Lung (tissue), 17 donors: ENCODE measurements at places on chromosomes 3 and 15.

DNA sequence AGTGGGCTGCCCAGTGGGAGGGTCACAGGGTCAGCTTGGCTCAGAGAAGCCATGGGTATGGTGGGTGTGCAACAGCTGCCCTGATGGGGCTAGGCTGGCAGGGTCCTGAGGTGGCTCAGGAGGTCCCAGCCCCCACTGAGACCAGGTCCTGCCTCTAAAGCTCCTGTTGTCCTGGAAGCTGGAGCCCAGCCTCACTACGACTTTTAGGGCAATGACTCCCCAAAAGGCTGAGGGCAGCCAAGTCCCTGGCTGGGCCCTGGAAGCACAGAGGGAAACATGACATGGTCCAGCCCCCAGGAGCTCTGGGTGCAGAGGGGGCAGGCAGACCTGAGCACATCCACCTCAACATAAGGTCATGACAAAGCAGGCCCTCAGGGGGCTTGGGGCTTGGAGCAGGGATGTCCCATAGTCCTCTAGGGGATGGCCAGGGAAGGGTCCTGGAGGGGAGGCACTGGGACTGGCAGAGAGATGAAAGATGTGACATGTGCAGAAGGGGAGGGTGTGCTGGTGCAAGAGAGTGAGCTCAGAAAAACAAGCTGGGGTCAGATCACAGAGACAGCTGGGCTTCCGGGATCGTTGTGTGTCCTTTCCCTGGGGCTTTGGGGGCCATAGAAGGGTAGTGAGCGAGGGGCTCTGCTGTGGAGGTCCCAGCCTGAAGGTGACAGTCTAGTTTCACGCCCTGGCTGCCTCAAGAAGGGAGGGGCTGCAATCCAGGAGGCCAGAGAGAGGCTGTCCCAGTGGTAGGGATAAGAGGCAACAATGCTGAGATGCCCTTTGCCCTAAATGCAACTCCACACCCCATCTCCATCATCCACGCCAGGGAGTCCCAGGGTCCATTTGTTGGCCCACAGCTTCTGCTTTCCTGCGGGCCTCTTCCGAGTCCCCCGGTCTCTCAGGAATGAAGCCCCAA lies 639 bp upstream of the ITIH3 start:
- H3K36me3 ChIP-seq = no peaks in the 10 kb centered on the region
- no peaks in the 10 kb centered on the region for H3K4me1 ChIP-seq
- no peak overlapping the region for H3K4me3 ChIP-seq
- H3K27me3 ChIP-seq = no peaks in the 10 kb centered on the region

DNA sequence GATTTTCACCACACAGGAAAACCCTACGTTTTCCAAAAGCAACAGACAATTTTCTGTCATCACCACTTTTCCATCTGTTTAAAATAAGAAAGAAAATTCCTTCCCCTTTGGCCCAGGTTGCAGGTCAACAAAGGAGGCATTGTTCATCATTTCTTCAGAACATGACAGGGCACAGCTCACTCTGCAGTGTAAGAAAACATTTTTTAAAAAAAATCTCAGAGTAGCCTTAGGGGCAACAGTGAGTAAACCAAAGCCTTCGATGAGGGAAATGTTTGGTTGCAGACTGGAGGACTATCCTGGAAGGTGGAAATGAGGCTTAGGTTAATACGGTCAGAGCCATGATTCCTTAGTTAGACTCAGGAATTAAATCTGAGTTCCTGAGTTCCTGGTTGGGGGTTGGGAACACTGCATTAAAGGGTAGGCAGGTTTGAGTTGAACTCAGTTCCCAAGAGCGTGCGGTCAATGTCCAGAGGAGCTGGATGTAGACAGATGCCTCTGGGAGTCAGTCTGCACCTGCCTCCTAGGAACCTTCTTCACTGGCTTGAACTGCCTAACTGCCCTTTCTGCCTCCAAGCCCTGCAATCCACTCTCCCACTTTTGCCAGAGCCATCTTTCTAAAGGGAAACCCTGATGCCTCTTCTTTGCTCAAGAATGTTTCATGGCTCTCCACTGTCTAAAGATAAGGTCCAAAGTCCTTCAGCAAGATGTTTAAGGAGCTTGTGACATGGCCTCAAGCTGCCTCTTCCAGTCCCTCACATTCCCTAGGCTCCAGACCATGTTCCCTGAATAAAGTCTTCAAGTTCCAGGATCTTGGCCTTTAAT lies 3.3 kb upstream of the HES1 start:
- H3K27me3 ChIP-seq = no peaks in the 10 kb centered on the region
- H3K36me3 ChIP-seq = no peaks in the 10 kb centered on the region
- H3K4me1 ChIP-seq = peaks cover 46% of the 10 kb centered on the region
- H3K27ac ChIP-seq = no peak overlapping the region
- no peak overlapping the region for H3K4me3 ChIP-seq

DNA sequence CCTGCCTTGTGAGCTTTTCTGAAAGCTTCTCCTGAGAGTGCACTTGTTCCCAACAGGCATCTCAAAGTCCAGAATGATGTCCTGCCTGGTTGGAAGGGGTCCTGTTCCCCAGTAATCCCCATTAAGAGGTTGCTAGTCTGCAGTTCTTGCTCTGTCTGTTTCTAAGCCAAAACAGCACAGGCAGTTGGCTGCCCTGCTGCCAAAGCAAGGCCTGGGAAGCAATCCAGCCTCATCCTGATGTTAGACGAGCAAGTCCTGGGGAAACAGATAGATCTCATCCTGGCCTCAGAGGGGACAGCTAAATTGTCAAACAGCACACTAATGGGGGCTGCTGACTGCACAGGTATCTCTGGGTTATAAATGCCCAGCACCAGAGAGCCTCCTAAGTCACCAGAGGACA lies 198.0 kb downstream of the EPHB1 start:
- DNase-seq = no peak
- H3K27ac ChIP-seq = no peak overlapping the region
- H3K4me3 ChIP-seq = no peak overlapping the region
- H3K36me3 ChIP-seq = no peaks in the 10 kb centered on the region
- H3K4me1 ChIP-seq = no peaks in the 10 kb centered on the region

- no peak for DNase-seq
- H3K27me3 ChIP-seq = no peaks in the 10 kb centered on the region
- no peak overlapping the region for H3K4me3 ChIP-seq
- peaks cover 7% of the 10 kb centered on the region for H3K4me1 ChIP-seq
- H3K27ac ChIP-seq = no peak overlapping the region
Observed at GRCh38 chr3:138332472-138333073, 2.9 kb upstream of the NME9 start.

DNA sequence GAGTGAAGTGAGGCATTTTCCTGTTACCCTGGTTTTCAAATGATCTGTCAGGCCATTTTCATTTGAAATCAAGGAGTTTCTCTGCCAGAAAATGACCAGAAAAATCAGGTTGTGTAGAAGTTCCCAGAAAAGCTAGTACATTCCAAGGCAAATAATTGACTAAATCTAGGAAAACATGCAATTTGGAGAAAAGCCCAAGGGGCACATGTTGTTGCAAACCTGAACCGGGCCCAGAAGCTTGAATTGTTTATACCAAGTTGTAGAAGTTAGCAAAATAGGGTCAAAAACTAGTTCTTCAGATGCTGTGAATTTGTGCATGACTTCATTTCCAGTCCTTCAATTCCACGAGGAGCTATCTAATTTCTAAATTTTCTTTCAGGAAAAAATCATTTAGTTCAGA lies 31.0 kb downstream of the TRIM42 start:
- H3K27ac ChIP-seq = no peak overlapping the region
- H3K4me1 ChIP-seq = no peaks in the 10 kb centered on the region
- no peaks in the 10 kb centered on the region for H3K27me3 ChIP-seq
- no peak overlapping the region for H3K4me3 ChIP-seq
- DNase-seq = peak; percentile 0

GRCh38 chr3:136142592-136142991 lies 53.5 kb downstream of the MSL2 start:
- peak overlapping the region; percentile 71 for H3K27ac ChIP-seq
- peaks cover 6% of the 10 kb centered on the region for H3K4me1 ChIP-seq
- peaks cover 3% of the 10 kb centered on the region for H3K36me3 ChIP-seq
- H3K4me3 ChIP-seq = no peak overlapping the region

DNA sequence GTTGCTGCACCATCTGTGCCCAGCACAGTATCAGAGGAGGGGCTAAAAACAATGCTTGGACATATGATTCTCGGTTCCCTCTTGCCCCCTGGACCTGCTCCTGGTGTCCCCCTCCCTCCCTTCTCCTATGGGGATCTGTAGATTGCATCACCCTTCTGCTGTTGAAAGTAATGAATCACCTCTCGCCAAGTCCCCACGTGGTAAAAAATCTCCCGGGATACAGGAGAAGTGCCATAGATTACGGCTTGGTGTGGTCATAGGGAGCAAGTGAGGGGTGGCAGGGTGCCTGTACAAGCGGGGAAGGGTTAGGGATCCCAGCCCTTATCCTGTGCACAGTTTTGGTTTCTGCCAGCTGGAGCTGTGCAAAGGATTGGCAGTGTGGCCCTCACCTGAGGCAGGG lies 37.7 kb downstream of the AMOTL2 start:
- DNase-seq = no peak
- H3K27ac ChIP-seq = no peak overlapping the region
- no peak overlapping the region for H3K4me3 ChIP-seq
- no peaks in the 10 kb centered on the region for H3K36me3 ChIP-seq
- H3K27me3 ChIP-seq = no peaks in the 10 kb centered on the region

GRCh38 chr15:68684476-68684875 lies 105.7 kb downstream of the CORO2B start:
- no peak overlapping the region for H3K4me3 ChIP-seq
- H3K4me1 ChIP-seq = peaks cover 4% of the 10 kb centered on the region
- H3K27me3 ChIP-seq = no peaks in the 10 kb centered on the region
- DNase-seq = no peak
- H3K36me3 ChIP-seq = no peaks in the 10 kb centered on the region

DNA sequence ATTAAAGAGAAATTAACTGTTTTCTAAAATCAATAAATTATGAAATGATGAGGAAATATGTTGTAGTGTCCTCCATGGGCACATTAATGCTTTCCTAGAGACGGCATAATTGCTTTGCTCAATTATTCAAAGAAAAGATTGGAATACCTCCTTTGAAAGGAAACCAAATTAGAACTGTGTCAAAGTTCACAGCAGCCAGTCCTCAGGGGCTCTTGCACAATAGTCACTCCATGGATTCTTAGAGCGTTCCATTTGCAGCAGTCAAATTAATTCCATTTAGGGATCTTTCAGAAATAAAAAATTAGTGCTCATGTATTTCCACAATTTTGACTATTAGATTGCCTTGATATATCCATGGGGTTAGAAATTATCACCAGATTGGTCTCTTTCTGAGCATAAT lies 841.6 kb upstream of the DPPA4 start:
- no peaks in the 10 kb centered on the region for H3K27me3 ChIP-seq
- no peak overlapping the region for H3K27ac ChIP-seq
- no peak overlapping the region for H3K4me3 ChIP-seq
- H3K4me1 ChIP-seq = no peaks in the 10 kb centered on the region
- no peaks in the 10 kb centered on the region for H3K36me3 ChIP-seq
- DNase-seq = peak; percentile 52

DNA sequence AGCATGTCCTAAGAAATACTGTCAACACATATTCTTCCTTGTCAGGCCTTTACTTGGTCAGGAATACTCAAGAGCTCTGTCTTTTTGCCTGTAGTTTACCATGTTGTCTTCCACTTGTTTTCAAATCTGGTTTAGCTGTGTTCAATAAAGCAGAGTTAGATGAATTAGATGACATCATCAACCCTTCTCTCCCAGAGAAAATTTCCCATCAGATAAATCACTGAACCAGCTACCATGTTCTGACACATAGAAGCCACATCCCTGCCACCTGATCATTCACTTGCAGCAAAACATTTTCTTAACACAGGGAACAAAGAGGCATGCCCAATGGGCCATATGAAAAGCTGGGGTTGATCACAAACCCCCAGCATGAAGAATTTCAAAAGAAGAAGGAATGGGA lies 42.1 kb downstream of the TERC start:
- no peaks in the 10 kb centered on the region for H3K27me3 ChIP-seq
- no peak overlapping the region for H3K27ac ChIP-seq
- H3K4me1 ChIP-seq = no peaks in the 10 kb centered on the region
- no peak overlapping the region for H3K4me3 ChIP-seq

- peaks cover 33% of the 10 kb centered on the region for H3K36me3 ChIP-seq
- no peak for DNase-seq
- no peaks in the 10 kb centered on the region for H3K27me3 ChIP-seq
- H3K4me3 ChIP-seq = no peak overlapping the region
- H3K27ac ChIP-seq = no peak overlapping the region
Observed at GRCh38 chr3:138297059-138297607, 32.5 kb downstream of the NME9 start.

DNA sequence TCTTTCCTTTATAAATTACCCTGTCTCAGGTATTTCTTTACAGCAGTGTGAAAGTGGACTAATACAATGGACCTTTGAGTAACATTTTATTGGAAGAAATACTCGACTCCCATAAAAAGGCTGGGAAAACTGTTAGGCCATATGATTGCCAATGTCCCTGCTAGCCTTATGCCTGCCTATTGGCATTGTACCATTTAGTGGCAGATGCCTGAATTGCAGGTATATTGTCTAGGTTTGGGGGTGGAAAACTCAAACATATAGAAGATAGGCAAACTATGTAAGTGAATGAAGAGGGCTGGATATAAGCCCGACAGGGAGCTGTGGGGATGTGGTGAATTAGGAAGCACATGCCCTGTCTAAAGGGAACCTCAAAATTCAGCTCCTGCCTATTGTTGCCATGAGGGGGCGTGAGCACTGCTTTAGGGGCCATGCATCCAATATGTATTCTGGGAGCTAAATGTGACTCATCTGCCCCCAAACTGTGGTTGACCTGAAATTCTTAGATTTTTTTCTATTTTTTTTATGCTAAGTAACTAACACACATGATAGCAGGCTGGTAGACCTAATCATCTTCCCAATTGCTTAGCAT lies 65.2 kb upstream of the TRA2B start:
- H3K4me1 ChIP-seq = peaks cover 4% of the 10 kb centered on the region
- H3K27me3 ChIP-seq = no peaks in the 10 kb centered on the region
- H3K36me3 ChIP-seq = no peaks in the 10 kb centered on the region
- H3K27ac ChIP-seq = no peak overlapping the region
- peak; percentile 37 for DNase-seq

DNA sequence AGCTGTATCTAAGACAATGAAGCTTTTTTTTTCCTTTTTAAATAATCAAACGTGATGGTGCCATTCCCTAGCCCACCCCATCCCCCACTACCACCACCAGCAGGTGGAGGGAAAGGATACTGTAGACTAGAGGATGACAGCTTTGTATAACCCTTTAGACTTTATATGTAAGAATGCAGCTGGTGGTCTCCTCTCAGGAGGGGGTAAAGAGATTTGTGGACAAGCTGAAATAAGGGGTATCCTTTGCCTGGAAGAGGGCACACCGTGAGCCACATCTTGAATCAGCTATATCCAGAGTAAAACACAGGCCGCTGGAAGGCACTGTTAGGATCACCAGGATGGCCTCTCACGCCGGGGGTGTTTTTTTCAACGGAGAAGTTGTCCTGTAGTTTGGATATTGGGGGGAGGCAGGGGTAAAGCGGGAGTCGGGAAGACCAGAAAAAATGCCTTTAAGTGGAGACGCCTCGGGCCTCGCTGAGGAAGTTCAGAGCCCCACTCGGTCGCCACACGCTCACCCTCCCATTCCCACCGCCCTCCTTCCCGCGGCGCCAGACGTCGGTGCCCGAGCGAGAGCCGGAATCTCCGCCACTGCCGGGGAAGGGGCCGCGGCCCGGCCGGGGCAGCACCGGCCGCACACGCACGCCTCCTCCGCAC lies 986 bp downstream of the KPNA4 start:
- H3K27ac ChIP-seq = peak overlapping the region; percentile 82
- peak; percentile 19 for DNase-seq
- H3K4me1 ChIP-seq = no peaks in the 10 kb centered on the region
- no peaks in the 10 kb centered on the region for H3K27me3 ChIP-seq
- peak overlapping the region; percentile 87 for H3K4me3 ChIP-seq

GRCh38 chr3:38577371-38578080 lies 72.0 kb downstream of the SCN5A start:
- H3K27ac ChIP-seq = no peak overlapping the region
- no peak for DNase-seq
- no peaks in the 10 kb centered on the region for H3K4me1 ChIP-seq
- no peaks in the 10 kb centered on the region for H3K27me3 ChIP-seq
